ENCODE measurements at places on chromosomes 2 and 18.

DNA sequence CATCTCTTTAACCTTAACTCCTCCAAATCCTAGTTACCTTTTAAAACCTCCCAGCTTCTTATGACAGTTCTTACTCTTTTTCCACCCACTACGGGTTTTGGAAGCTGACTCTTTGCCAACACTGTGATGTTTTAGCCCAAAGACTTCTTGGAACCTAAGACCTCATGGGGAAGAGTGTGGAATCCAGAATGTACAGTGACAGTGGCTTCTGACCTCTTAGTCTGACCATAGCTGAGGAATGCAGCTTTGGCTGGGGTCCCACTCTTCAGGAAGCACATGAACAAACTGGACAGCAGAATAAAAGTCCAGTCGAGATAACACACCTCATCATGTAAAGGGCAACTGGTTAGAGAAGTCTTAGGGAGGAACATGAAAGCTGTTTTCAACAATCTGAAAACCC lies 161.1 kb upstream of the PKDCC start:
- no peak for DNase-seq

DNA sequence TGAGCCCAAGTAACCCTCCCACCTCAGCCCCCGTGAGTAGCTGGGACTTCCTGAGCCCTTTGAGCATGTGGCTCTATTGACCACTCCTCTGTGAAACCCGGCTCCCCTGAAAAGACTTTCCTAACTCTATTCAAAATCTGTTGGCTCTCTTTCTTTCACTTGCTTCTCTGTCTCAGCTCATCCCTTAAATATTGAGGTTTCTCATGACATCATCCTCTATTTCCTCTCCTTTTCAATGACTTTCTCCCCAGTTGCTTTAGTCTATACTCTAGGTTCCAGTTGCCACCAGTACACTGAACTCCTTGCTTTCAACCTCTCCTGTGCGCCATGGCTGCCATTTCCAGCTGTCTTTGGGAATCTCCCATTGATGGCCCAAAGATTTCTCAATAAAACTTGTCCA lies 79.8 kb upstream of the STK17B start:
- DNase-seq, result no peak

DNA sequence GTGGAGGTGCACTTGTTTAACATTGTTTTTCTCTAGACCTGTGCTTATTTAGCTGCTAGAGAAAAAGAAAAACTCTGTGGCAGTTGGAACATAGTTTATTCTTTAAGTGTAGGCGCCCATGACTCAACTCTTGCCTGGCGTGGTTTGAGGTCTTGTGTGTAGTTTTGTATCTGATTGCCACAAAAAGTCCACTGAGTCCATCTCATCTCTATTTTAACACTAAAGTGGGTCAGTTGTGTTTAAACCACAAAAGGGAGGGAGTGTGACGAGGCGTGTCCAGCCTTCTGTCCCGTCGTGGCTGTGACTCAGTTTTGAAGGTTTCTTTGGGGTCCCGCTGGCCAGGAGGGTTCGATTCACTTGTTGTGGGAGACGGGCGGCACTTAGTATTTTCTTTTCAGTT lies 15.3 kb upstream of the UGT1A9 start:
- DNase-seq, result no peak

DNA sequence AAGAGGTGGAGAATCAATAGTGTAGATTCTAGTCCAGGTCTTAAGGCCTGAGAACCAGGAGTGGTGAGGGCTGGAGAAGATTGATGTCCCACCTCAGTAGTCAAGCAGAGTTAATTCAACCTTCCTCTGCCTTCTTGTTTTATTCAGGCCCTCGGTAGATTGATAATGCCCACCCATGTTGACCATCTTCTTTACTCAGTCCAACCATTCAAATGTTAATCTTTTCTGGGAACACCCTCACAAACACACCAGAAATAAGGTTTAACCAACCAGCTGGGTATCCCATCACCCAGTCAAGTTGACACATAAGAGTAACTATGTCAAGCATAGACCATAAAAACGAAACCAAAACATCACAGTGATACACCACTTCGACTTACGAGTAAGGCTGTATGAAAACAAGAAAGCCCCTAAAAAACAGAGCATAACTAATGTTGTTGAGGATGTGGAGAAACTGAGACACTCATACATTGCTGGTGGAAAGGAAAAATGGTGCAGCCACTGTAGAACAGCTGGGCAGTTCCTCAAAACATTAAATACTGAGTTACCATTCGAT lies 57.5 kb downstream of the SLC35F5 start:
- no peak for DNase-seq

DNA sequence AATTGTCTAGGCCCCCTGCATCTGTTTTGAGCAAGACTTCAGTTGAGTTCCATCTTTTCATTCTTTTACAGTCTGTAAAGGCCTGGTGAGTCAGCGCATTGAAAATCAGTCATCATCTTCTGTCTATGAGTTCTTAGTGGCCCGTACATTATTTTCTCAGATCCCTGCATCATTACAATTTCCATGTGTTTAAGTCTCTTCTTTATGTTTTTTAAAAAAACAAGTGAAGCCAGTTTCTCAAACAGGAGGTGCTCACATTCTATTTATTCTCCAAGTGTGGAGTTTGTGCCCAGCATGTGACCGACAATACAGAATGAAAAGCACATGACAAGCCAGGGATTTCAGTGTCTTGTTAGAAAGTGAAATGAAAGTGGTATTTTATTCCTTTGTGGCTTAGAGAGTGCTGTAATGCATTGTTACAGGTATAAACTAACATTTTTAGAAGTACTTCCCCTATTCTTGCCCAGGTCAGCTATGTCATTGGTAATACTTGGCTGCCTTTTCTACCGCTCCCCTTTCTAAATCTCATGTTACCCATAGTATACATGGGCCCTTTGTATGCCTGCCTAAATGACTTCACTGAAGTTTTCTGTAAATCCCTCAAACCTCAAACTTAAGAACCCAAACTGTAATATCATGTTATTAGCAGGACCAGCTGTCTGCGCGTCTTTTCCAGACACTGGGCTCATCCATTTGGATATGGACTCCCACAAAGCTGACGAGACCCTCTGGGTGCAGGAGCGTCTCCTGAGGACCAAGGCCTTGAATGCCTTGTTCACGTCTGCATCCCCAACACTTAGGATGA lies 67.6 kb downstream of the FEZ2 start:
- no peak for DNase-seq

DNA sequence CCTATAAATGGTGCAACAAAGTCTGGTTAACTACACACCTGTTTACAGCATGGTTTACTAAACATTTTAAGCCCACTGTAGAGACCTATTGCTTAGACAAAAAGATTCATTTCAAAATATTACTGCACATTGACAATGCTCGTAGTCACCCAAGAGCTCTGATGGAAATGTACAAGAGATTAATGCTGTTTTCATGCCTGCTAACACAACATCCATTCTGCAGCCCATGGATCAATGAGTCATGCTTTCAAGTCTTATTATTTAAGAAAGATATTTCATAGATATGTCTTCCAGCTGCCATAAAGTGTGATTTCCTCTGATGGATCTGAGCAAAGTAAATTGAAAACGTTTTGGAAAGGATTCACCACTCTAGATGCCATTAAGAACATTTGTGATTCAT lies 781.1 kb downstream of the MBD2 start:
- DNase-seq, result no peak

GRCh38 chr2:120203251-120204021 lies 19.8 kb downstream of the TMEM185B start:
- DNase-seq, result no peak

DNA sequence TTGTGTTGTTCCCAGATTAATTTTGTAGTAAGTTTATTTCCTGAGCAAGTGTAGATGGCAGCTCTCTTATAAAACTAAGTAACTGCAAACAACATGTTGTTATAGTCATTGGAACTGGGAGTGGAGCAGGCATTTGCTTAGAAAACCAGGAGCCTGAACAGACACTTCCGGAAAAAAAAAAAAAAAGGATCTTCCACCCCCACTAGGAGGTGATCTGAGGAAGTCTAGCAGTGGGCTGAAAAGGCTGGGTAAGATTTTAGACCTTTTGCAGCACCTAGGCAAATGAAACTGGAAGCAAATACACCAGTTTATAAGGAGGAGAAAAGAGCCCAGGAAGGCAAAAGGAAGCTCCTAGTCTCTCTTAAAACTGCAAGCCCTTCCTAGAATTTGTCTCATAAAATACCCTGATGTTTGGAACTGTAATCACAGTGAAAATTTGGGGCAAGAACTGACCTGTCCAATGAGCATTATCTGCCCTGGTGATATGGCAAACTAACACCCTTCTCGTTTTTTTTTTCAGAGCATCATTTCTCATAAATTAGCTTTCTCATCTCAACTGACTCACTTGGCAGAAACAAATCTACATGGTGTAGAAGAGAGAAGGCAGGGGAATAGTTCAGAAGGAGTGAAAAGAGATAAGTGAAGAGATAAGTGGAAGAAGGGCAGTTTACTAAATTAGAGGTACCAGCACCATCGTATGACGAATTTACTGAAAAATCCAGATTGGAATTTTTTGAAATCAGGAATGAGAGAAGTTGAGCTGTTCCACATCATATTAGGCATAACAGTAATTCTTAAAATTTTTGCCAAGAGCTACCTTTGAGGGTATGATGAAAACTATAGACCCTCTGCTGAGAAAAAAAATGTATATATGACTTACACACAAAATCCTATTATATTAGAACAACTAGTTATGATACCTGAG lies 4.2 kb upstream of the CCNYL1 start:
- DNase-seq, result no peak

GRCh38 chr2:152223977-152224376 lies 48.4 kb upstream of the STAM2 start:
- DNase-seq, result no peak

DNA sequence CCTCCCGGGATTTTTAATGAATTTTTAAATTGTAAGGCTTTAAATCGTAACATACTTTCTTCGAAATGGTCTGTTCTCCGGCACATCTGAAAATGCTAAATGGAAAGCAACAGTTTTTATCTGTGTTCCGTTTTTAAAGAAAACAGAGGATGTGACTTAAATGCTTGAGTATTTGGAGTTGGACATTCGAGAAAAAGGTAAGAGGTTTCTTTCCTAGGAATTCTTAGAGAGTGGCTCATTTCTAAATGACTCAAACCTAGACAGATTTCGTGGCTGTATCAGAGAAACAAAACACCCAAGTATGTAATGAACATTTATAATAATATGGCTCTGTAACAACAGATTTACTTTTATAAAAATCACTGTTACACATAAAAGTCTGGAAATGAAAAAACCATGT lies 177.6 kb upstream of the CCDC68 start:
- DNase-seq, result no peak

DNA sequence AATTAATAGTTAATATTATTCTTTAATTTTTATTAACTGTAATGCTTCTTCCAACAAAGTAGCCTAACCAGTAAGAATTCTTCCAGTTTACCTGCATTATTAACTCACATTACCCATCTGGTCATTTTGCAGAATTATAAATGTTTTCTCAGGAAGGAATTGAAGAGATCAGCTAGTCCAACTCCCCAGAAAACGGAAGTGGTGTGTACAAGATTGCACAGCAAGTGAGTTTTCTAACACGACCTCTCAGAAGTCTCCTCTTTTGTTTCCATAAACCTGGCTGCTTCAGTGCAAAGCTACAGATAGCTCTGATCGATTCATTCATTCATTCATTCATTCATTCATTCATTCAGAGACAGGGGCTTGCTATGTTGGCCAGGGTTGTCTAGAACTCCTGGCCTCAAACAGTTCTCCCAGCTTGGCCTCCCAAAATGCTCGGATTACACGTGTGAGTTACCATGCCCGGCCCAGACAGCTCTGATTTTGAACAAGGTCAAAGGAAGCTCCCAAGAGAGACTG lies 128.8 kb upstream of the REV1 start:
- DNase-seq, result no peak

- no peak for DNase-seq
These were observed 181.3 kb downstream of the ALPK2 start for GRCh38 chr18:58447402-58448095.

DNA sequence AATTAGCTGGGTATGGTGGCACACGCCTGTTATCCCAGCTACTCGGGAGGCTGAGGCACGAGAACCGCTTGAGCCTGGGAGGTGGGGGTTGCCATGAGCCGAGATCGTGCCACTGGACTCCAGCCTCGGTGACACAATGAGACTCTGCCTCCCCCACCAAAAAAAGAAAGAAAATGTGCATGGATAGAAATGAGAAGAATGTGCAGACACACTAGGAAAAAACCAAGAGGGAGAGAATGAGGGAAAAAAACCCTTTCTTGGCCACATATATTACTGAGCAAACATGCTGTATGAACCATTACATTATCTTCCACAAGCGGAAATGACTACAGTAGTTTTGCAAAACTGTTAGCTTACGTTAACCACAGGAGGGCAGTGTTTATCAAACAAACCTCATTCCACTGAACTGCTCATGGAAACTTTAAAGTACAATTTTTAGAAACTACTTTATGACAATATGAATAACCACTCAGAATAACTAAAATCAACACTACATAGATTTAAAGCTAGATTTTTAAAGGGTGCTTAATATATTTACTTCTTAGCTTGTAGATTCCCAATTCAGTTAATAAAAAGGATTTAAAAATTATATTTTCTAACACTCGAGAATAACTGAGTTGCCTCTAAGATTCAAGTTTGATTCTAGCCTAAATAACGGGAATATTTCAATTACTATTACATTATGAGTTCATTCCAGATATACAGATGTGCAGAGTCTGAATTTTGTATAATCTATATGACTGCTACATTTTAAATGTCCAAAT lies 26.4 kb downstream of the ASXL2 start:
- DNase-seq, result peak; percentile 23

GRCh38 chr2:147156970-147157369 lies 687.9 kb upstream of the ACVR2A start:
- DNase-seq, result no peak

DNA sequence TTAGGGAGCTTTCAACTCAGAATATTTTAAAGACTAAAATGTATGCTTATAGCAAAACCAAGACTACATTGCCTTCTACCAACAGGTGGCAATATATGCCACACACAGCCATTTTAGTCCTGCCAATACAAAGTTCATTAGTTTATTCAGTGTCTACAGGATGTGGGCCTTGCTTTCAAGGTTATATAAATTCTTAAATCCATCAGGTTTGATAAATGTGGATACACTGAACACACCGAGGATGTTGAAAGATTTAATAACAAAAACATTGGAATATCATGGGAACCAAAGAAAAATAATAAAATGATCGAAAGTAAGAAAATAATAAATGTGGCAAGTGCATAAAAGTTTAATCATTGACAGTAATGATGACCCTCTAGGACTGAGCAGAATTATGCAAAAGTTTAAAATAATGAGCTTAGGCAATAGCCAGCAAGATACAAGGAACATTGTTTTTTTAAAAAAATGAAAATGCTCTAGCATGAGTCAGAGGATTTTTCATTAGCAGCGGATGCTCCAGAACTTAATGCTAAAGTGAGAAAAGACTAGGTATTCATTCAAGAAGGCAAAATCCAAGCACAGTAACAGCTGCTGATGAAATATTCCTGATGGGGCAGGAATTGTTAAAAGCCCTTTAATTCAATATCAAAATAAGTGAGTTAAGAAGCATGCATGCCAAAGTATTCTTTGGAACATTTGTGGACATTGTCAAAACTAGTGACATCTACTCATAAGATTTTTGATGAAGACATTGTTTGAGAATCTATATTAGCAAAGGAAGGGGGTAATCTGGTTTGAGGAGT lies 14.2 kb downstream of the SCN9A start:
- no peak for DNase-seq
